Effector CD4-positive, alpha-beta T cell (primary cell): ENCODE measurements at places on chromosomes 6 and 20.

DNA sequence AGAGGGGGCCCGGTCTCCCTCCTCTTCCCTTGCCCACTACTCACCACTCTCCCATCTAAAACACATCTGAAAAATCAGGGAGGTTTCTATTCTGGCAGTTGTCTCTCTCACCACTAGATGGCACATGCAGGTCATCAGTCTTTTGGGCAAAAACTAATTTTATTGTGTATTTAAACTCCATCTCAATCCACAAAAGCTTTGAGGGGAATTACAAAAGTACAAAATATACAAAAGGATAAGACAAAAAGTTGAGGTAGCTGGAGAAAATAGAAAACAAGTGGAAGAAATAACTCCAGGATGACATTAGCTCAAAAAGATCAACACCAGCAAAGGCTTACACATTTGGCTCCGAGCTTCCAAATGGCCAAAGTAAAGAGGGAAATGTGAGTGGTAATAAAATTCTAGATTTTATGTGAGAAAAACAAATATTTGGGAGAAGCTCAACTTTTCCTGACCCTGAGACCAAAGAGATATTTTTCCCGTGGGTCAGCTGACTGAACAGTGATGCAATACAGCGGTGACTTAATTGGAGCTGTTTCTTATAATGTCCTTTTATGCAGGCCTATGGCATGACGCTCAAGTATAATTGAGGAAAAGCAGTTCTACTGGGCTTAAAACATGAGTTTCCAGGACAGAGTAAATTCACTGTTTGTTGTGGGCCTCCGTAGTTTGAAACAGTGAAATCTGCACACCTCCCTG is 79.8 kb upstream of the CHD6 start:
- no peak for DNase-seq

DNA sequence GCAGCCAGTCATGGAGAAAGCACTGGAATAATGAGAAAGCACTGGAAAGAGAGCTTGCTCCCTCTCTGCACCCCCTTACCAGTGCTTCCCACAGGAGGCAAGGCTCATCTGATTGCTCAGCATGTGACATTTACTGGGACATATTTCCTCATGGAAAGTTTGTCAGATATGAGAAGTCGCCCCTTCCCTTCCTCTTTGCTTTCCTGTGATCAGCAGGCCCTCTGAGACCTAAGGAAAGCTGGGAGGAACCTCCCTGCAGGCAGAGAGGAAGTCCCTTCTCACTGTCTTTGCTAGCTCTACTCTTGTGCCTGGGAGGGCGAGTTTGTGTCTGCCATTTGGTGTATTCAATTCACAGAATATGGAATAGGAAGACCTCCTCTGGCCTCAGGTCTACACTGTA is 283.8 kb downstream of the ALDH8A1 start:
- DNase-seq, result no peak

GRCh38 chr20:24046888-24047287 is 58.3 kb upstream of the GGTLC1 start:
- no peak for DNase-seq

GRCh38 chr6:140609956-140610355 is 1235.5 kb upstream of the CITED2 start:
- DNase-seq, result no peak

- DNase-seq, result no peak
Measured at GRCh38 chr6:95670011-95670463, 92.7 kb downstream of the MANEA start.

- no peak for DNase-seq
Measured at GRCh38 chr20:50425076-50425475, 85.1 kb upstream of the PTPN1 start.

DNA sequence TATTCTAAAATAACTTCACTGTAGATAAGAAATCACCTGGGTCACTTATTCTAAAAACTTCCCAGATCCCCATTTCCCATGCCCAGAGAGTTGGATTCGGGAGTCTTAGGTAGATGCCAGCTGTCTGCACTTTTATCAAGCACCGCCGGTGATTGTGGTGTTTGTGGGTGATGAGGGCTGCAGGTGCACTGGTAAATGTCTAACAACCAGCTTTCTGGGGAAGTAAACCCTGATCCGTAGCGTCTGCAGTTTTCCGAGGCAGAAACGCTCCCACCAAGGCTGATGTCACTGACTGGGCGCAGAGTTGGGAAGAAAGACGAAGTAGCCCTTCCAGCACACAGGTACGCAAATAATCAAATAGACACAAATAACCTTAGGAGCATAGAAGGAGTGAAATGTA is 152.2 kb upstream of the KCNG1 start:
- DNase-seq, result no peak

- no peak for DNase-seq
Measured at GRCh38 chr6:30234356-30234755, 21.1 kb upstream of the TRIM26 start.

DNA sequence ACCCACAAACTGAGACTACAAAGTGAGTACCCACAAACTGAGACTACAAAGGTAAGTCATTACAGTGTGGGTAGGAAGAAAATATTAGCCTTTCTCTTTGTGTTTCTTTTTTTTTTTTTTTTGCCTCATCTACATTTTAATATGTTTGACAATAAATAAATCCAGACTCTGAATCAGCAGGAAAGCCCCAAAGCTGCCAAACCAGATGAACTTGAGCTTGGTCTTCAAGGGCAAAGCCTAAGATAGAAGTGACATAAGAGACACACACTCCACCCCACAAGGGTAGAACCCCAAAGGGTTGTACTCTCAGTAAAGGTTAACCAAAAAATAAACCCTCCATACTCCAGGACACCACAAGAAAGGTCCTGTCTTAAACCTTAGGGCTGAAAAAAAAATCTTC is 326.8 kb upstream of the ARID1B start:
- DNase-seq, result no peak

- DNase-seq, result no peak
Measured at GRCh38 chr6:47307362-47308197, 2.1 kb downstream of the TNFRSF21 start.

DNA sequence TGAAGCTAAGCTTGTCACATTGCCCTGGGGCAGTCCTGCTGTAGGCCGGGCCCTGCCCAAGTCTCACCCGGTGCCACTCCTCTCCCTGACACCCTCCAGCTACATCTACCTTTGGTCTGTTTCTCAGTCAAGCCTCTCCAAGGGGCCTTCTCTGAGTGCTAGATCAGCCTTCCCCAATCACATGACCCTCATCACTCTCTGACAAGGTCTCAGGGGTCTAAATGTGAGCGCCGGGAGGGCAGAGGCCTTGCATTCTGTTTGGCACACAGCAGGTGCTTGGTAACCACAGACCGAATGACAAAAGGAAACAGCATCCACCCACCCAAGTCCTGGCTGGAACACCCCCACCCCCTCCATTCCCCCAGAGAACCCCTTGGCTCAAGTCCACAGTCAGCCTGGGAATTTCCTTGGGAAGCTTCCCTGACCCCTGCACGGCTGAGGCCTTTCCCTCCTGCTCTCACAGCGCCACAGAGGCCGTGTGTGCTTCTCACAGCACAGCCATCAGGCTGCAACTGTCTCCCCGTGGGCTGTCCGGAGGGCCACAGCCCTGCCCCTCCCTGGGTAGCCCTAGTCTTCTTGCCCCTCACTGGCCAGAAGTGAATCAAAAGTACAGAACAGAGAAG is 32.9 kb downstream of the PKIG start:
- DNase-seq, result no peak

- no peak for DNase-seq
Measured at GRCh38 chr20:49792006-49792405, 20.6 kb upstream of the SLC9A8 start.

DNA sequence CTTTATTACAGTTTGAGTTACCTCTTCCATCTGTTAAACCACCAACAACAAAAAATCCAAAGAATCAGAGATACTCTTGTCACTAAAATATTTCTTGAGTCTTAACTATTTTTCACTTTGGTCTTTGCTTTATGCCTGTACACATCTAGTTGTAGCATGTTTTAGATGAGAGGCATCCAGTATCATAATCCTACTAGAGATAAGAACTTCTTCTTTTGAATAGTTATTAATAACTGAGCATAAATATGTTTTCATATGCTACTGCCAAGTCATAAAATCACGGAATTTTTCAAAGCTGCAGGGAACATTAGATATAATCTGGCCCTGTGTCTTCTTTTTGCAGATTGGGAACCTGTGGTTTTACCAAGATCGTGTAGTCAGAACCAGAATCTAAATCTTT is 55.3 kb downstream of the STK4 start:
- DNase-seq, result no peak

DNA sequence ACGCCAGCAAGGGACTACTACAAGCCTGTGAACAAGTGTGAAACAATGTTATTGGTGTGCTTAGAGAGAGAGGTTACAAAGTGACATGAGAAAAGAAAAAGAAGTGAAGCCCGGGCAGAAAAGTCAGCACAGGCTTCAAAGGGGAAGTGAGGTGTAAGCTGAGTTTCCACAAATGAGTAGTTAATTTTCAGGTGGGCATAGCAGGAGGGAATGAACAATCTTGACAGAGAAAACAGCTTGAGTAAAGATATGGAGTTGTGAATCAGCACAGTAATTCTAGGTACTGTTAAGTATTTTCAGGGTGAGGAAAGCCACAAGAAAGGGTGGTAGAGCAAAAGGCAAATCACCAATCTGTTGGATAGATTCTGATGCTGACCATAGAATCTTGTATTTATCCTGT is 4.3 kb downstream of the KCNQ5 start:
- DNase-seq, result no peak
